ENCODE measurements at places on chromosomes 7 and 10. TPM values are rescaled to one million over a fixed set of nuclear protein-coding genes. Genes with fewer than 3 reads are reported as not detected.

DNA sequence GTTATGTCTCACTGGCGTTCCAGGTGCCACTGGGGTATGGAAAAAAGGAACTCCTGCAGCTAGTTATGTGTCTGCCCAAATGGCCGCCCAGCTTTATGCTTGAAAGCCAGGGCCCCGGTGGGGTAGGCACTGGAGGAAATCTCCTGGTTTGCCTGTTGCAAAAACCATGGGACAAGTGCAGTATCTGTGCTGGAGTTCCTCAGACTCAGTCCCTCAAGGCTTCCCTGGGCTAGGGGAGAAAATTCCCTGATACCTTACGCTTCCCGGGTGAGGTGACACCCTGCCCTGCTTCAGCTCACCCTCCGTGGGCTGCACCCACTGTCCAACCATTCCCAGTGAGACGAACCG is 90.3 kb upstream of the CDK6 start:
- no peak for DNase-seq

SYT15 gene
- total RNA-seq = 1.1 TPM

VWA2 gene
- not detected for total RNA-seq

GATA3 gene
- 0.53 TPM for total RNA-seq

GIGYF1 gene
- total RNA-seq = 66.5 TPM

NODAL gene
- total RNA-seq = not detected

- no peak for DNase-seq
These were observed 61.4 kb downstream of the ST7 start for GRCh38 chr7:117014673-117015133.

GRCh38 chr10:110681023-110681681 is 37.0 kb downstream of the RBM20 start:
- no peak for DNase-seq

CFAP46 gene
- 3.7 TPM for total RNA-seq

GRCh38 chr7:151257990-151258389 is 9.5 kb upstream of the SMARCD3 start:
- DNase-seq = no peak

- no peak for DNase-seq
These were observed 95.2 kb downstream of the PHTF2 start for GRCh38 chr7:77893813-77894212.

DNA sequence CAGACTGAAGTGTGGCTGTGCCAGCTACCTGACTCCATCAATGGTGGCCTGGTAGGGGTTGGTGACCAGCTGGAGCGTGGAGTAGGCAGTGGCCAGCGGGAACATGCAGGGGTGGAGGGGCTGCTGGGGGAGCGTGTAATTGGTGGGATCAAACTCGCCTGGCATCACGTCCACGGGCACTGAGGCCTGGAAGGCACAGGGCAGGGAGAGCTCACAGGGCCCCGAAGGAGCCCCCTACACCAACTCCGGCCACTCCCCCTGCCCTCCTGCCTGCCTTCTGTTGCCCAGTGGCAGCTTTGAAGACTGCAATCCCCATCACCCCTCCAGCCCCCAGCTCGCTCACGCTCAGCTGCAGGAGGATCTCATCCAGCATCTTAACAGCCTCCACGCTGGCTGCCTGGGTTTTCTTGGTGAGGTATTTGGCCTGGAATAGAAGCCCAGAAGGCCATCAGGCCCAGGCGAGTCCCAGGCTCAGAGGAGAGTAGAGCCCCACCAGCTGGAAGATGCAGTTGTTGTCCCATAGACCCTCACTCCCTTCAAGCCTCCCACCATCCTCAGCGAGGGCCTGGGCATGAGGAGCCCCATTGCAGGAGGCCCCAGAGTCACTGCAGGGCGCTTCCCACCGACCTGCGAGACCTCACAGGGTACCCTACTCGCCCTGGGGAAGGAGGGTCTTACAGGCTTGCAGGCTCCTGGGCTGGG is 7.1 kb downstream of the POLD2 start:
- no peak for DNase-seq

DNA sequence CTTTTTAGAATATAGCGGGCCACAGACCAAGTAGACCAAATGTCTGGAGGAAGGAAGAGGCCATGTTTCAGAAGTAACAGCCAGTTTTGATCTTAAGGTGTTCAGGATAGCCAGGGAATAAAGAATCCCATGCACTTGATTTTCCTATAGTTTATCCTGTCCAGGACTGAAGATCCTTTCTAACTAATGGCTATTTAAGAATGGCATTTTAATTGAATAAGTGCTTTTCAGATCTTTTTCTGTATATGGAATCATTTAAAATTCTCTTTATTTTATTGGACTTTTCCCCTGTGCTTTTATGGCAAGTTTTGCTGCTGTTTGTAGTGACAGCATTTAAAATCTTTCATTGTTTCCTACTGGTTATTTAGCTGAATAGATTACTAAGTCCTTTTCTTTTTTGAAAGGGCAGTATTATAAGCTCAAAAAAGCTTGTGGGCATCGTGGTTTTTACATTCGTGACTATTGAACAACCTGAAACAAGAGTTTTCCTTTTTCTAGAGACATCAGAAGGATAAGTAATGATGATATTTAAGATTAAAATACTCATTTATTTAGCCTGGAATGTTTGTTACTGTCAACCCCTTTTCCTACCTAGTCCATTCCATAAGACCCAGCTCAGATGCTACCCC is 2.4 kb downstream of the INPP5F start:
- no peak for DNase-seq

GRCh38 chr7:112405286-112405685 is 45.0 kb upstream of the IFRD1 start:
- DNase-seq = no peak

PPP1R17 gene
- total RNA-seq = not detected

- DNase-seq = no peak
These were observed 141.0 kb downstream of the C1GALT1 start for GRCh38 chr7:7323352-7323751.

GRCh38 chr7:55409482-55410225 is 44.5 kb downstream of the LANCL2 start:
- no peak for DNase-seq

- no peak for DNase-seq
These were observed 15.7 kb downstream of the UNCX start for GRCh38 chr7:1248143-1248915.

DNA sequence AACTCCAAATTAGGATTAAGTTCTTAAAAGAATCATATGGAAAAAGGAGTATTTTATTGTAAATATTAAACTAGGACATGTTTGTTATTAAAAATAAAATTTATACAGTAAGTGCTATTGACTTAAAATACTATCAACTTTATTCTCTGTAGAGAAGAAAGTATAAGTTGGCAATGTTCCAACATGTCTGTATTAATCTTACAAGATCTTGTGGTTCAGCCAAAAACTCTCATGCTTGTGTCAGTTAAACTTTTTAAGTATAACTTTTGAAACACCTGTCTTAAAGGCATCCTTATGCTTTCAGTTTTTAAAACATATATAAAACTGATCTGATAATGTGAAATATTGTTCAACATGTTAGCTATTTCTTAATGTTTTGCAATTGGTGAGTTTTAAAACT is 160.7 kb downstream of the ZEB1 start:
- no peak for DNase-seq

- DNase-seq = no peak
These were observed 47.0 kb downstream of the SPAM1 start for GRCh38 chr7:123972045-123972444.

HERPUD2 gene
- 26.2 TPM for total RNA-seq

DNA sequence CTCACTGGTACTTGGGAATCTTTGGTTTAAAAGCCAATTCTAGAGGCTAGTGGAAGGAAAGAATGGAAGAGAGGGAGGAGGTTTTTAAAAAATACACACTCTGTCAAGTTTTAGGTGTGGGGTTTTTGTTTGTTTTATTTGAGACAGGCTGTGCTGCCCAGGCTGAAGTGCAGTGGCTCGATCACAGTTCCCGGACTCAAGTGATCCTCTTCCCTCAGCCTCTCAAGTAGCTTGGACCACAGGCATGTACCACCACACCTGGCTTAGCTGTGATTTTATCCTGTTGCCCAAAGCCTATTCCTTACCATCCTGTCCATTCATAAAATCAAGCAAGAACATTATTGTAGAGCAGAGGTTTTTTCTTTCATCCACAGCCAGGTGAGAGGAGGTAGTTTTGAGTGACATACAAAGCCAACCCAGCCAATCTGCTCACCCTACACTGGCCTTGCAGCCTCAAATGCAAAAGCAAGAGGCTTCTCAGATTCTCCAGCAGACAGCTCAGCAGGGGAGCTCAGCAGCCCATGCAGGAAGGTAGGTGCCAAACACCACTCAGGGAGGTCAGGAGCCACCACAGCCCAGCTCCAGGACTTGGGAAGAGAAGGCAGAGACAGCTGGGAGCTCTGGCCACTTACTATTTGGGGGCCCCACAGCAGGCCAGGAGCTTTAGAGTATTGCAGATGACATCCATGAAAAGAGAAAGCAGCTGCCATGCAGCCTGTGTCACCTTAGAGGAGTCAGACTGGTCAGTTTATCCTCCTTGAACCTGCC is 65.8 kb downstream of the TMEM209 start:
- no peak for DNase-seq

DNA sequence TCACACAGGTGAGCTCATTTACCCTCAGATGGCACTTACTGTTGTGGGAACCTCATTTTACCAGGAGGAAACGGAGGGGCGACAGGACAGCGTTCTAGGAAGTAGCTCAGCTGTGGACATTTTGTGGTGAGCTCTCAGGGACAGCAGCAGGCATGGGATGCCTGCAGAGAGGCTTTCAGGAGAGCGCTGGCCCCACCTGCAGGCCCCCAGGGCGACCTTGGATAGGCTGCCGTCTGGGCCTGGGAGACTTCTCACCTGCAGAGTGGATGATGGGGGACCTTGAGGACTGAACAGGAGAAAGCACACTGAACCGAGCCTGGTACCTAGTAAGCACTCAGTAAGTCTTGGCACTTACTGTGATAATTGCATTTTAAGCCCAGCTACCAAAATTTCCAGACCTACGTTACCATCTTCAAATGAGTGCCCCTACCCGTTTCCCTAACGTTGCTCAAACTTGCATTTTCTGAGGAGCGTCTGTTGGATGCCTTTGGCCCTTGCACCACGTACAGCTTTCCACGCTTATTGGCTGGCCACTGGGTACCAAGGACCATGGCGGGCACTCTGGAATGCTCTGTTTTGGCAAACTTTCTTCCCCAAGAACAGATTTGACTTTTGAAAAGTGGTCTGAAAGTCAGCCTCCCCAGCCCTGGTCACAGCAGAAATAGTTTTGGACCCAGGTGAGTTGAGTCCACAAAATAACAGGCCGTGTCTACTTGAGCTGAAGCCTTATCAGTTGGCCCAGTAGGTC is 223.4 kb downstream of the EBF3 start:
- DNase-seq = no peak

DNA sequence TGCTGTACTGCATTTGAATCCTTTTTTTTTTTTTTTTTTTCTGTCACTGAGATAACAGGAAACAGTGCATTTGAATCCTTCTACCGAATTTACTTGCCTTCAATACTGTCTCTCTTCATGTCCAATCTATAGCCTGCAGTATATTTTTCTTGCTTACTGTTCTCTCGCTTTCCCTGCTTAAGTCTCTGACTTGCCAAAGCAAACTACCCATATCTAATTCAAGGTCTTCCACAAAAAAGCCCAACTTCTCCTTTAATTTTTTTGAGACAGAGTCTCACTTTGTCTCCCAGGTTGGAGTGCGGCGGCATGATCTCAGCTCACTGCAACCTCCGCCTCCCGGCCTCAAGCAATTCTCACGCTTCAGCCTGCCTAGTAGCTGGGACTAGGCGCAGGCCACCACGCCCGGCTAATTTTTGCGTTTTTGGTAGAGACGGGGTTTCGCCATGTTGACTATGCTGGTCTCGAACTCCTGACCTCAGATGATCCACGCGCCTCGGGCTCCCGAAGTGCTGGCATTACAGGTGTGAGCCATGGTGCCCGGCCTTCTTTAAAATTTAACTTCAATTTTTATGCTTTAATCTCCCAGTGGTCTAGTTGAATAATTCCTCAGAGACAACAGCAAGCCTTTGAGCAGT is 882 bp downstream of the PDCD11 start:
- DNase-seq = no peak

DNA sequence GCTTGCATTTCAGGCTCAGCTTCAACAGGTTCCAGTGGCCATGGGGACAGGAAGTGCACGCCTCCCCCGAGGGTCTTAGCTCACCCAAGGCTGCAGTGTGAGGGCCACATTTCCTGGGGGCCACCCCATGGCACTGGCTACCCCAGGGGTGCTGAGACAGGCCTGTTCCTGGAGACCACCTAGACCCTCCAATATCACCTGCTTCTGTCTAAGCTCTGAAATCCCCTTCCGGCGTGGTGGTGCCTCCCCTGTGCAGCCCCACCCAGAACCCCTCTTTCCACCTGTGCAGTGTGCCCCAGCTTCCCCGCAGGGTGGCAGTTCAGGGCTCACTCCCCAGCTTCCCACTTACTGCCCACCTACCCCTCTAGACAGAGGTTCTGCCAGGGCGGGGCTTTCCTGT is 83.1 kb downstream of the ADARB2 start:
- DNase-seq = no peak

SUN3 gene
- total RNA-seq = not detected

DNA sequence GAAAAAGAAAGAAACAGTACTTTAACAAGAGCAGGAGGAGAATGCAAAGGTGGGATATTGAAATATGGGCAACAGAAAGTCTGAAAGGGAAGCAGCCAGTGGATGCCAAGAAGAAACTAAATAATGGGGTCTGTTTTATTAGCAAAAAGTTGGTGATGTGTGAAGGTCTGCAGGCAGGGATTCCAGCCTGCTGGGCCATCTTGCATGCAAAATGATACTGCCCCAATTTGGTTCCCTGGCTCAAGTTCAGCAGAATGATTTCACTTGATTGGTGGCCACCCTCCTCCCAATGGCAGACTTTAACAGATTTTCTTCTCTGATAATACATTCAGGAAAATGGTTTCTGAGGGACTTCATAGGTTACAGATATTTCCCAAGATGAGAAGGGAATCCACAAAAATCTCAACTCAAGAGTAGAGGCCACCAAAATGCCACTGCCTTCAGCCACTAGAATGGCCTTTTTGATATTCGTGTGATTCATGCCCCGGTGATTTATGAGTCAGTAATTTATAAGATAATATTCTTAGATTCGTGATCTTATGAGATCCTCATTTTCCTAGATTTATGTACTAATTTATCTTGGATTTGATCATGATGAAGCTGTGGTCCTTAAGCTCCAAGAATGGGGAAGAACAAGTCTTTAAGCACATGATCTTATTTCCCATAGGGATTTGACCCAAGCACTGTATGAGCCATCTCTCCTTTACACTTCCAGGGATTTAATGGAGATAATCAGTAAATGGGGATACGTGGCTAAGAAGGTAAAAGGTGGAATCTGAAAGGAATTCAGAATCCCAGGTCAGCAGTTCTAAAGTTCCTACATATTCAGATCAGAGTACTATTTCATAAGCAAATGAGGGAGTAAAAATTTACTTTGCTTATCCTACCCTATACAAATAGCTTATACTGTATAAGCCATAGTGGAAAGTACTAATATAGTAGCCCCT is 32.3 kb upstream of the ADD3 start:
- no peak for DNase-seq
